ENCODE measurements at places on chromosomes 6 and 20. TPM values are rescaled to one million over a fixed set of nuclear protein-coding genes. Genes with fewer than 3 reads are reported as not detected.
A peak's percentile ranks its signal among the peaks of the same experiment; 100 is the strongest.

MICB gene
- total RNA-seq = 0.41 TPM

HCK gene
- total RNA-seq = 2.9 TPM

GGTLC1 gene
- total RNA-seq = not detected

GNMT gene
- not detected for total RNA-seq

CCN6 gene
- not detected for total RNA-seq

FHL5 gene
- 0.41 TPM for total RNA-seq

NAPB gene
- total RNA-seq = 97.8 TPM

DNA sequence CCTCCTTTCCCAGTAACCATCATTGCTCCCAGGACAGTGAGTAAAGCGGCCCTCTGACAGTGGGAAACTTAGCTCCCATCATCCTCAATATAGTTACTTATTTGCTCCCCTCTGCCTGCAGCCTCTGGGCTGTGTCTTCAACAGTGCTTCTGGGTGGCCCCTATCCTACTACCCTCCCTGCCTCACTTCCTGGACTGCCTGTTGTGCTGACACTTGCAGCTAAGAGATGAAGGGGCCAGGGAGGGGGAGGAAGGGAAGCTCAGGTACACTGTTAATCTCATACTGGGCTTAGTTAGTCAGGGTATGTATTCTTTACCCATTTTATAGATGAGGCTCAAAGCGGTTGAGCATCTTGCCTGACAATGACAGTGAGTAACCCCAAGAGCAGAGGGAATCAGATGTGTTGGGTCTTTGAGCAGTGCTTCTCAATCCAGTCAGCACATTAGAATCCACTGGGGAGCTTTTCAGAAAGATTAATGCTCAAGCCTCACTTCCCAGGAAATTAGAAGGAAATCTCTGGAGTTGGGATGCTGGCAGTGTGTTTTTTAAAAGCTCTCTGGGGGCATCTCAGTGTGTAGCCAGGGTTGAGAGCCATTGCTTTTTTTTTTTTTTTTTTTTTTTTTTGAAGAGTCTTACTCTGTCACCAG, 27.1 kb upstream of the KCNK5 start:
- DNase-seq = no peak

GRCh38 chr20:50317609-50318008, 127.0 kb downstream of the CEBPB start:
- DNase-seq = no peak

DNA sequence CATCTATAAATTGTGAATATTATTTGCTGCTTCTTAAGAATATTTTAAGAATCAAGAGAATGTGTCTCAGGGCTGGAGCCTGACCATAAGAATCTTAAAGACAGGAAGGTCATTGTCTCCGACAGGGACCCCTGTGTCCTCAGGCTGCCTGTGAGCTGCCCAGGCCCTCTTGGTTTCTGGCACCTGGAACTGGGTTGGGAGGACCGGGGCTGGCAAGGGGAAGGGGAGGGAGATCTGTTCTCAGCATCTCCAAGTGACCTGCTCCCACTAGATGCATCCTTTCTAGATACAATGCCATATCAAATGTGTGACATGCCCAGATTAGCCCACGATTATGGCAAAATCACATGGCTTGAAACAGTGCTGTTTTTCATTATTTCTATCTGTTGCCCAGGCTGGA, 110.5 kb downstream of the SCML4 start:
- no peak for DNase-seq

DNA sequence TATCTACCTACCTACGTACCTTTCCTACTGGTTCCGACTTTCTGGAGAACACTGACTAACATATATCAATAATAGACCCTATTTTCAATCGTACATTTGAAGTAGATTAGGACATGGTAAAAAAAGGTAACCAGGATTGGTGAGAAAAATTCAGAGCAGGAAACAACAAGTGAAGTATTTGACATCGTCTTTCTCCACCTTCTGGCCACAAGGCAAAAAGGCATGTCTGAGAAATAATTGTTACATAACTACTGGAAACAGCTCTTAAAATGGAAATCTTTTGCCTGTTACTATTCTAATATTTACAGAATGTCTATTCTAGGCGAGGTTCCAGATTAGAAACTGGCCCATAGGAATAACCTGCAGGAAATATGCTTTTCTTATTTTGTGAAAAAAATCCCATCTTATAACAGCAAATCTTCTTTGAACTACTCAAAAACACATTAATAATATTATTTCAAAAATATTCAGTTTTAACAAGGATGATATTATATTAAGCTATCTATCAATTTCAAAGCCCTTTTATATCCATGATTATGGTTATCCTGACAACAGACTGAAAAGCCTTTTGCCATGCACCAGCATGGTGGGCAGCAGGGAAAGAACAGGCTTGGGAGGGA, 80.8 kb downstream of the RCAN2 start:
- peak; percentile 63 for DNase-seq

GRCh38 chr20:48017509-48017908, 232.2 kb upstream of the SULF2 start:
- no peak for DNase-seq

DNA sequence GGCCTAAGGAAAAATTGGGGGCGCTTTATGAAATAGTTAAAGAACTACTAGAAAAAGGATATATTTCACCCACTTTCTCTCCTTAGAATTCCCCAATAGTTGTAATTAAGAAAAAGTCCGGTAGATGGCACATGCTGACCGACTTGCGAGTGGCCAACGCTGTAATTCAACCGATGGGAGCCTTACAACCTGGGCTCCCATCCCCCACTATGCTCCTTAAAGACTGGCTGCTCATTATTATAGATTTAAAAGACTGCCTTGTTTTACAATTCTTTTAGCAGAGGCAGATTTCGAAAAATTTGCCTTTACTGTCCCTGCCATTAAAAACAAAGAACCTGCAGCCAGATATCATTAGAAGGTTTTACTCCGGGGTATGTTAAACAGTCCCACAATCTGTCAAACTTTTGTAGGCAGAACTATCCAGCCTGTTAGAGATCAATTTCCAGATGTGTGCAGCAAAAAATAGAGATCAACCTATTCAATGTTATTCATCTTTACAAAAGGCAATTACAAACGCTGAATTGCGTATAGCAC, 58.5 kb upstream of the PRSS16 start:
- DNase-seq = peak; percentile 69

DNA sequence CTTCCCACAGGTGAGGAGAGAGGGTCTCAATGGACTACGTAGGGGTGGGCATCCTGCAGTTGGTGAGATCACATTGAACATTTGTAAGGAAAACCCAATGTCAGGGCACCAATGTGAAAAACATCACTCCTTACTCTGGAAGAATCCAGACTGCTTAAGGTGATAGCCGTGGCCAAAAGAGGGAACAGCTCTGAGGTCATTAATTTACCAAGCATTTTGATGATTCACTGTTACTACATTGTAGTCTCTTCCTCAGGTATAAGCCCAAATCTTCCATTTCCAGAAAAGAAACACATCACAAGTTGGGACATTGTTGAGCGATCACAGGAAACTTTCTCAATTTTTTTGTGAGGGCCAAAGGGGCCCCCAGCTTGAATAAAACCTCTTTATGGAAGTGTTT, 61.1 kb upstream of the SPTLC3 start:
- no peak for DNase-seq

DNA sequence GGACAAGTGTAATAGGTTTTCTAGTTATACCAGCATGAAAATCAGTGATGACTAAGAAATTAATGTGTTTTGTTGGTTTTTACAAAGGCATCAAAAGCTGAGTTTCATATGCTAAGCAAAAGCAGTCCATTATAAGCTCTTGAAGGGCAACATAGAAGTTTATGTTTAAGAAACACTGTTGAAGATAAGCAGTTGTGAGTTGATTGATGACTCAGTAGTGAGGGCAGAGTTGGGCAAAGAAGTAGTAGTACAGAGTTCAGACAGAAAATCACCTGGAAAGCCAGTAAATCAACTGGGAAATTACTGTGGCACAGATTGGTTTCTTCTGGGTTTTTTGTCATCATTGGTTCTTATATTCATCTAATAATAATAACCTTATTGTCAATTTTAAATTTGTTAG, 78.0 kb upstream of the SMIM8 start:
- no peak for DNase-seq

DNA sequence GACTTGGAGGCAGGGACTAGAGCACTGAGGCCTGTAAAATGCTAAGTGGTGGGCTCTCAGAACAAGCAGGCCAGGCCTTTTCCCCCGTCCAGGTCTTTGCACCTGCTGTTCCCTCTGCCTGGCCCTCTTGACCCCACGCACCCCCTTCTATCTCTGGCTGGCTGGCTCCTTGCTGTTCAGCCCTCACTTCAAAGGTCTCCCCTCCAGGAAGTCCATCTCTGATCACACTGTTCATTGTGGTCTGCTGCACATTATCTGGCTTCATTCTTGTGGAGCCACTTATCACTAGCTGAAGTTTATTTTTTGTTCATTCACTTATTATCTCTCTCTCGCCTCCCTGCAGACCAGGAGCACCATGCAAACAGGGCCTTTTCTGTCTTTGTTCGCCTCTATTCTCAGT, 24.5 kb downstream of the SLC13A3 start:
- no peak for DNase-seq

DNA sequence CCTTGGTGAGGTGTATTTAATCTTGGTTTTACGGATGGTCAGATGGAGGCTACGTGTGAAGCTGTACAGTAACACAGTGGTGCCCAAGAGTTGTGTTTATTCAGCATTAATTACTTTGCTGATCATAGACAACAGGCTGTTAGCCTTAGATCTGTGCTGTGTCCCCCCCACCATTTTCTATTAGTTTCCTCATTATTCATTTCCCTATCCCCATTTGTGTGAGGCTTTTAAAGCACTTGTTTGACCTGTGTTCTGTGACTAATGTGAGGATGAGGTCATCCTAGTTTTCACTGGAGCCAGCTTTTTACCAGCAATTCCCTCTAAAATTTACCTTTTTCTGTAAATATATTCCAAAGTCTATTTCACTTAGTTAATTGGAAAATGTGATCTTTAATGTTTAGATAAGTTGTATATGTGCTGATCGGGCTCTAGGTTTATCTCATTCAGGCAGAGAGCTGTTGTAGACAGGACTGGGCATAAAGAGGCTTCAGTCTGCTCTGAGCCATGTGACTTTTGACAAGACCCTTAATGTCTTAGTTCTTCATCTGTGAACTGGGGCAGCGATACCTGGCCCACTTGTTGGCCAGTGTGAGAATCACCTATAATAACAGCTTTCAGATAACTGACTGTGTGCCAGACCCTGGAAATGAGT, 8.4 kb downstream of the MAPRE1 start:
- DNase-seq = no peak

DNA sequence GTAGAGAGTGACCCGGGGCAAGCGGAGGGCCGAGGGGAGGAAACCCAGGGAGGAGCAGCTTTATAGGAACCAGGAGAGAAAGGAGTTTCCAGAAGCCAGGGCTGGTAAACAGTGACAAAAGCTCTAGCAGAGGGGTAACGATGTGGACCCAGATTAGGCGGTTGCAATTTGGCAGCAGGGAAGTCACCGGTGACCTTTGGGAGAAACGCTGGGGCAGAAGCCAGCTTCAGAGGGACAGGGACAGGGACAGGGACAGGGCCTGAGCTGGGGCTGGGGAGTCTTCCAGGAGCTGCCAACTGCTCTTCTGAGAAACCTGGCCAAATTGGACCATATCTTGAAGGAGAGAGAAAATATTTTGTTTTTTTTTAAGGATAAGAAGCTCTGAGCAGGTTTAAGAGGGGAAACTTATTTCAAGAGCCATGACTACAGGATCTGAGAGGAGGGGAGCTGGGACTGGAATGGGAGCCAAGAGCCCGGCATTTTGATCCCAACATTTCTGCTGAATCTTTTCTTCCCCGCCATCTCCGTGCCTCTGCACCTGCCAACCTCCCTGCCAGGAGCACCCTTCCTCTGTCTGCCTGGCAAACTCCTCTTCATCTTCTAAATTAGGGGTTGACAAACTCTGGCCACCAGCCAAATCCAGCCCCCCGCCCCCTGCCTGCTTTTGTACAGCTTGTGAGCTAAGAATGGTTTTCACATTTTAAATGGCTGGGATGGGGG, 22.6 kb upstream of the PREX1 start:
- DNase-seq = no peak

DNA sequence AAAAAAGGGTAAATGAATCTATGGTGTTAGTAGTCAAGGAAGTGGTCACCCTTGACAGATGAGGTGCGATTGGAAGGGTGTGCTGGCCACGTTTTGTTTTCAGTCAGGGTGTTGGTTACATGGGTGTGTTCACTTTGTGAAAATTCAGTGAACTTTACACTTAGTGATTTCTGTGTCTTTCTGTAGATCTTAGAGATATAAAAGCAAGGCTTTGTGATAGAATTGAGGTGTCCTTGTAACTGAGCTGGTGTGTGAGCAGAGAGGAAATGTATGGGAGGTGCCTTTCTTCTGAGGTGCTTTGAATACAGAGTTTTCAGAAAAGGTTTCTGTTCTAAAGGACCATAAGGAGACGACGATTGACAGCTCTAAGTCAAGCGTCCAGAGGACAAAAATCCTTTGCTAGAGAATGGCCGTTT, 90.5 kb downstream of the SAMD3 start:
- no peak for DNase-seq

DNA sequence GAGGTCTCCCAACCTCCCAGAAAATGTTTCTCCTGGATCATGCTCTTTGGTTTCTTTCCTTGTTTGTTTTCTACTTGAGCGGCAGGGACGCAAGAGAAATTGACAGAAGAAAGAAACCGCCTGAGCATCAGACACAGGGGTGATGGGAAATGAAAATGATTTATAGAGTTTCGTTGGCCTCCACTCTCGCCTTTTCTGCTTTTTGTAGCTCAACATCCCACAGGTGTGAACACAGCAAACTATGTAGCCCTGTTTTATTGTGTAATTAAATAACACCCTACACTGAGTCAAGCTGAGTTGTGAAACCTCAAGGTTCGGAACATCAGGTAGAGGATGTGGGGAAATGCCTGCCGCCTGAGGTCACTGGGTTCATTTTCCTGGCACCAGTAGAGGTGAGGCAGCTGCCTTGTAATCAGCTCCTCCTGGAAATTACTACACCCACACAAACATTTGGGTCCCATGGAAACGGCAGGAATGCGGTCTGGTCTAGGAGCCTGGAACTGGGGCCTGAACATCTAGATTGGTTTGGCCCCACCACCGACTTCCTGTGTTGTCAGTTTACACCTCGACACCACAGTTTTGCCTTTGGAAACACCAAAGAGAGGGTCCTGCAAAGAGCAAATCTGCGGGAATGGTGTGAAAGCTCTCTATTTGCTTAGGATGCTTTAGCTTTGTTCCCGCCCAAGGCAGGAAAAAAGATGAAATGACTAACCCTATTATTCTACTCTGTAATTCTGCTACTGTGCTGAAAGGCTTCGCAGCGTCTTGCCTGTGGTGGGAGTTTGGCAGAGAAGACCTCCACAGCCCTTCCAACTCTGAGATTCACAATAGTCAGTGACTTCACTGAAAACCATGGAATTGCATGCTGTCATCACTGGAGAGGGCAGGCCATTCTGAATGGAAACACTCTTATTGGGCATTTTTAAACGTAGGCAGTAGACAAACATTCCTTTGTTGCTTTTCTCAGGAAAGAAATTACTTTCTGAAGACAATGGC, 53.0 kb downstream of the ADAT2 start:
- DNase-seq = no peak

DNA sequence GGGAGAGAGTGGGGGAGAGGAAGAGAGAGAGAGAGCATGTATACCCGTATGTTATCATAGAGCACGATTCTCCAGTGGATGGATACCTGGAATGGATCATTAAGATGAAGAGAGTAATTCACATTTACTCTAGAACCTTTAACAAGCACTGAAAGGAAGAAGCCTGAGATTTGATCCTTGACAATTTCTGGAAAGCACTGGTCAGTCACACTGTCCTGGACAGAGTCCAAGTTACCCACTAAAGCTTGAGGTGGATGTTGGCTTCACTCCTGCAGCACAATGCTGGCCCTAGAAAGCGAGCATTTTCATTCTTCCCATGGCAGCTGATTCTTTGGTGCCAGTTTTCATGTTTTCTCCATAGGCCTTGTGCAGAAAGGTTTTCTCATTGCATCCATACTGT, 25.6 kb downstream of the NFYA start:
- no peak for DNase-seq

Measured in frontal cortex (tissue), 4 donors.